ENCODE measurements at places on chromosomes 3 and 15.

DNA sequence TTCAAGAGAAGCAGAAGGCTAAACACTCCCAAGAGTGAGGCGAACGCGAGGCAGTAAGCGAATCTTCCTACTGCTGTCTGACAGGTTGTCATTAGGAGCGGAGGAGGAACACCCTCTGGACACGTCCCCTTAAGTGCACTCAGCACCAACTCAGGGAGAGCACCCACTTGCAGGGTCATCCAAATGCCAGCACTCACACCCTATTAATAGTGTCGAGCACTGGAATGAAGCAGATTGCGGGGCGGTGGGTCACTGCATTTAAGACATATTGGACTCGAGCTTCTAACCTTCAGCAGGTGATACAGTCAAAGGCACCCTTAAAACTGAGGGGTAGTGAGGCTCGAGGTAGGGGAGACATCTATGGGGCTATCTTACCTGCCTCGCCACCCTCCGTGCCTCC, 28.7 kb downstream of the SH3BP5 start:
- DNase-seq, result no peak

DNA sequence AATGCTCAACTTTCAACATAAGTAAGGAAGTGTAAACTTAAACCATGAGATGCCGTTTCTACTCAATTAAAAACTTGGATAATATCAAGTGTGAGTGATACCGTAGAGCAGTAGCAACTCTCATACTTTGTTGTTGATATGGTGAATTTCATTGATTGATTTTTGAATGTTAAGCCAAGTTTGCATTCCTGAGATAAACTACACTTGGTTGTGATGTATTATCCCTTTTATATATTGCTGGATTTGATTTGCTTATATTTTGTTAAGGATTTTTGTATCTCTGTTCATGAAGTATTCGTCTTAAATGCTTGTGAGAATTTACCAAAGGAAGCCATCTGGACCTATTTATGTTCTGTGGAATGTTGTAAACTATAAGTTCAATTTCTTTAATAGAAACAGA, 21.7 kb downstream of the SLMAP start:
- DNase-seq, result no peak

DNA sequence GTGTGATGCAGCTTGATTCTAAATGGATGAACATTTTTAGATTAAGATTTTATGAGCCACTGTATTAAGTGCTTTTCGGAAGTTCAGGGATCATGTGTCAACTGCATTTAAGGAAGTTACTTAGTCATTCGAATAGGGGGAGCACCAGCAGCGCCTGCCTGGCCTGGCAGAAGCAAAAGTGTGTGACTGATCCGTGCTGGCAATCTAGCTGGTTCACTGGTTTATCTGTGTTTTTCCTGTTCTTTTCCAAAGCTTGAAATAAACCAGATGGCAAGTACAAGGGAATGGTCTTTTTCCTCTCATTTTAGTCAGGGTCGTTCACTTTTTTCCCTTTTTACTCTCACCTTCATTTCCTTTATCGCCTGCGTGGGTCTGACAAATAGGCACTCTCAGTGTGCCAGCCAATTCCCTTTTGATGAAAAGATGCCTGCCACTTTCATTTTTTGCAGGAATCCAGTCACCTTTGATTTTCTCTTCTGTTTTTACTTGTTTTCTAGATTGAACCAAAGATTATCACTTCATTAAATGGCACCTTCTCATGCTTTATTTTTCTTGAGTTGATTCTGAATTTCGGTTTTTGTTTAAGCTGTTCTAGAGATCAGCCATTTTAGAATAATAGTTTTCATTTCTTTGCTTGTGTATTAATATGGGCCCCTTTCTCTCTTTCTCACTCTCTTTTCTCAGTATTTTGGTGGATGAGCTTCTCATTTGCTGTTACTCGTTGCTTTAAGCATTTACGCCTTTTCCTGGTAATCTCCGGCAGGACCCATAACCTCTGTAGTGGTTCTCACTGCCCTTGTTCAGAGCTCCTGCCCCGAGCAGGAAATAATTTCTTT, 2.8 kb downstream of the ABHD2 start:
- DNase-seq, result no peak

DNA sequence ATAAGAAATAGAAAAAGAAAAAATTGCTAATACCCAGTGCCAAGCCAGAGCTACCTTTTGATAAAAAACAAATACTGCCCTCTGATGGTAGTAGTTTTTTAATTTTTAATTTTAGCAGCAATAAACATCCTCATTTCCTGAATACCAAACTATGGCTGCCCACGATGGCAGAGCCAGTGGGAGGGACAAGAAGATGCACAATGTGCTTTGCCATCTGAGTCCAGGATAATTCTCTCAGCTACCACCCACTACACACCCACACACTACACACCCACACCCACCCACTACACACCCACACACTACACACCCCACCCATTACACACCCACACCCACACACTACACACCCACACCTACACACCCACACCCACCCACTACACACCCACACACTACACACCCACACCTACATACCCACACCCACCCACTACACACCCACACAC, 17.8 kb downstream of the CEP19 start:
- no peak for DNase-seq

- no peak for DNase-seq
Measured at GRCh38 chr15:51144021-51144532, 49.4 kb upstream of the TNFAIP8L3 start.

DNA sequence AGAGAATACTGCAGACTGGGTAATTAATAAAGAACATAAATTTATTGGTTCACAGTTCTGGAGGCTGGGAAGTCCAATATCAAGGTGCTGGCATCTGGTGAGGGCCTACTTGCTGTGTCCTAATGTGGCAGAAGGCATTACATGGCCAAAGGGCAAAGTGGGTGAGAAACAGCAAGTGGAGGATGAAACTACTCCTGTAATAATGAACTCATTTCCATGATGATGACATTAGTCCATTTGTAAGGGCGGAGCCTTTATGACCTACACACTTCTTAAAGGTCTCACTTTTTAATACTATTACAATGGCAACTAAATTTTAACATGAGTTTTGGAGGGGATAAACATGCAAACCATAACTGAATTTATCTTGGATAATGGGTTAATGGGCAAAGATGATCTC, 139.6 kb upstream of the SGO1 start:
- DNase-seq, result no peak

- no peak for DNase-seq
Measured at GRCh38 chr15:28993720-28994053, 107.9 kb downstream of the APBA2 start.

DNA sequence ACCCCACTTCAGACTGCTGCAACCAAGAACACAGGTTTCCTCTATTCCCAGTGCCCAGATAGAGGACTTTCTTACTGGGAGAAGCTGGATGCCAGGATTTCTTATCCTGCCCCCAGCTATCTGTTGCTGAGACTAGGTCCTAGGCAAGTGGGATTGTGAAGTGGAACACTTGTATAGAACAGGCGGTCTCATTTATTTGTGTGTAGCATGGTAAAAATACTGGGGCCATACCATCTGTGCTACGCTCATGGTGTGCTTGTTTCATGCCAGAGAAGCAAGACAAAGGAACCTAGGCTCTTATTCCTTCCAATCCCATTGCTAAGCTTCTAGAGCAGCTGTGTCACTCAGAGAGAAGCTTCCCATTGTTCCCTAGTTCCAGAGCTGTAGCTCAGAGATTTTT, 191.5 kb upstream of the EPHA6 start:
- DNase-seq, result no peak

DNA sequence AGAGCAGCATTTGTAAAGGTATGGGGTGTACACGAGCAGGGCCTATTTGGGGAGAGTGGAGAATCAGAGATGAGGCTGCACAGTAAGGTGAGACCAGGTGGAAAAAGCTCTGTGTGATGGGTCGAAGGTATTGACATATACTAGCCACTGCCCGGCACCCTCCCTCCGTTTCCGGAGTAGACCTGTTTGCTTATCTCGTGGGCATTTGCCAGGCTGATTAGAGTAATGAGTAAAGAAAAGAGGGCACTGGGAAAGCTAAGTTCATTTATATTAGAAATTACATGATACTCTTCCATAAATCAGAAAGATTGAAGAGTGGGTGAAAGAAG, 46.2 kb upstream of the ATG7 start:
- DNase-seq, result no peak

GRCh38 chr3:81363816-81364215, 397.6 kb downstream of the GBE1 start:
- DNase-seq, result no peak

GRCh38 chr3:37492977-37493471, 318.6 kb upstream of the LRRFIP2 start:
- DNase-seq, result peak; percentile 39

GRCh38 chr3:107699682-107700081, 176.9 kb downstream of the BBX start:
- no peak for DNase-seq

DNA sequence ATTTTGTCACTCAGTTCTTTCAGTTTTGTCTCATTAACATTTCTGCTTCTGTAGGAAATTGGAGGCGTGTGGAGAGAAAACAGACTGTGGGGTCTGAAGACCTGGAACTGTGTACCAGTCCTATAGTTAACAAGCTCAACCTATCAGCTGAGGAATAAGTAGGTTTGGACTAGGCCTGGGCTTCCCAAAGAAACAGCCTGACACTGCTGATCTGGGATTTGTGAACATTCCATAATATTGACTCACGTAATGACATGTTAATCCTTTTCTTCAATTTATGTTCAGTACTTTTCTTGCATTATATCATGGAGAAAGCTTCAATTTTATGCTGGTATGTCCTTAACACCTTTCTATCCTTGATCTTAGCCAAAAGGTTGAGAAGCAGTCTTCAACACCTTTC, 181.6 kb upstream of the RORA start:
- no peak for DNase-seq

- DNase-seq, result no peak
Measured at GRCh38 chr3:143585720-143586456, 262.4 kb downstream of the SLC9A9 start.

DNA sequence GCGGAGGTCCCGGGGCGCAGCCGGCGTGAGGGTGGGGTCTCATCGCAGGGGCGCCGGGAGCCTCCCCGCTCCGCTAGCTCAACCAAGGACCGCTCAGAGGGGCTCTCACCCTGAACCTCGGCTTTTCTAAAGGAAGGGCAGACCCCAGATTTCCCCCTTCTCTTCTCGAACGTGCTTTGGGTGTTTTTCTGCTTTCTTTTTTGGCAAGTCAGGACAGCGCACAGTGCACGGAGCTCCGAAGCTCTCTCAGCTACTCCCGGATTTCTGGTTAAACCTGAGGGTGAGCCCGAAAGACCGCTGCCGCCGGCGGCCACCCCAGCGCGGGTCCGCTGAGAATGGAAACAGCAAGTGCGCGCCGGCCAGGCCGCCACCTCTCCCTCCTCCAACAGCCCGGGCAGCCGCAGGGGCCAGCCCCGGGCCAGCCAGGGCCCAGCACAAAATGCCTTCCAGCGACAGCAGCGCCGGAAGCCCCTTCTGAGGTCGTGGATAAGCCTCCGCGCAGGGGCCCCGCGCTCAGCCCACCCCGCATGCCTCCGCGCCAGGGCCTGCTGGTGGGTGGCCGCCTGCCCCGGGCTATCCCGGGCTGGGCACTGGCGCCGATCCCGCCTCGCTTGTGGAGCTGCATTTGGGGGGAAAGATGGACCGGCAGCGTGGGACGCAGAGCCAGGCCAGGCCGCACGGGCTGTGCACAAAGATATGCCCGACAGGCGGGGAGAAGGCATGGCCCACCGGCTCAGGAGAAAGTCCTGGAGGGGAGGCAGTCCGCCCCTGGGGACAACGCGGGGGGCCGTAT, 8.2 kb upstream of the OCA2 start:
- DNase-seq, result no peak

- no peak for DNase-seq
Measured at GRCh38 chr3:9669720-9670432, 20.6 kb downstream of the MTMR14 start.

GRCh38 chr15:58057559-58057958, 8.0 kb downstream of the ALDH1A2 start:
- no peak for DNase-seq

All from GOT3 (cell line).